OCI-M1 (cell line): ENCODE measurements at places on chromosomes 5 and 9.
A peak's percentile ranks its signal among the peaks of the same experiment; 100 is the strongest.

- DNase-seq, result no peak
Observed at GRCh38 chr5:167570431-167570830, 721.0 kb upstream of the WWC1 start.

DNA sequence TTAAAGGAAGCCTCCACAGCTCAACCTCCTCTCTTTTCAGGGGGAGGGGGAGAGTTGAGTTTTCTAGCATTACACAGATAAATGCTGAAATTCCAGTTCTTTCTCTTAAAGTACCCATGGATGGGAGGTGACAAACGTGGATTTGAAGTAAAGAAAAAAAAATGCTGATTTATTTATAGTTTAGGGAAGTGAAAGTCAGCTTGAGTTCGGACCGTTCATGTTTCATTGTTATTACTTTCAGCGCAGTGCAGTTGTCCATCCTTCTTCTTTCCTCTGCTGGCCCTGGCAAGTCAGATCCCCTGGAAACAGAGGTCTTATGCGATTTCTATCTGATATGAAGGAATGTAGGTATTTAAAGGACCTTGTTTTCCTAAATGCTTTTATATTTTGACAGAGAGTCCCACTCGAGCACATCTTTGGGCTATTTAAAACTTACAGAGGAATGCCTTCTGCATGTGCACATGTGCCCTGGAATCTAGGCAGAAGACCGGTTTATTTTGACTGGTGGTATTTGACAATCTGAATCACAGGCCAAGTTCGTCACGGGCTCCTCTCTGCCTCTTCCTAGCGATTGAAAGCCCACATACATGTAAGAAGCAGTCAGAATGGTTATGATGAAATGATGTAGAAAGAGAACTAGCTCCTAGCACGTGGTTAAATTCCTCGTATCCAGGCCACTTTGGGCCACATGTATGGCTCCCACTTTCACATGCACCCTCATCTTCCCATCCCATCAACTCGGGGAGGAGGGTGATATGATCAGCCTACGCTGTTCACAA lies 385.2 kb upstream of the KLF4 start:
- no peak for DNase-seq

GRCh38 chr9:76336027-76336426 lies 58.2 kb downstream of the RFK start:
- no peak for DNase-seq

DNA sequence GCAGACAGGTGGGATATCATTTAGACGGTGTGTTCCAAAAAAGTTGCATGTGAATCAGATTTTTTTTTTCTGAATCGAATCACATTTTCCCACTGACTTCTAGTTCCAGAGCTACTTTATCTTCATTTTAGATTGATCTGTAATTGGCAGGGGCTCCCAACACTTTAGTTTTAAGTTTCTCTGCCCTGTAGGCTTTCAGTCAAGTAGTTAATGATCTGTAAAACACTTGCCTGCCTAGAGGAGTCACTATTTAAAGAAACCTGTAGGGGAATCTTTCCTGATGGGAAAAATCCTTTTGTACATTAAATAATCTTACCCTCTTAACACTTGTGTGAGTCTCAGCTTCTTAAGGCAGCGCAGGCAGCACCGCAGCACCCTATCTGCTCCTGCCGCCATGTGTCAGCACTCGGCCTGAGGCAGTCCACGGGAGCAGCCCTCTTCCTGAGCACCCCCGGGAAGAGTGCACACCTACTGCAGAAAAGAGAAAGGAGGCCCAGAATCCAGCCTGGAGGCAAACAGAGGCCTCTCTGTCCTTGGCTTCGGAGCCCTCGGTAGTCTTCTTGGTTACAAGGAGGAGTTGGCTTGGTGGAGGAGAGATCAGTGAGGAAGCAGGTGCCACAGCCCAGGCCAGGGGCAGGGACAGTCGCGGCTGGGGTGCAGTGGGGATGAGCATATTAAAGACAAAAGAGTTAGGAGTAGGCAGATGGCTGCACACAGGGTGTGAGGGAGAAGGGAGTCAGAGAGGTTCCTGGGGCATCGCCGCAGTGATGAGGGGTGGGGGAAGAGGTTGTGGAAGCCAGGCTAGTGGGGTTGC lies 209.3 kb downstream of the GAPVD1 start:
- no peak for DNase-seq

GRCh38 chr5:137400571-137400970 lies 98.6 kb downstream of the SPOCK1 start:
- no peak for DNase-seq

DNA sequence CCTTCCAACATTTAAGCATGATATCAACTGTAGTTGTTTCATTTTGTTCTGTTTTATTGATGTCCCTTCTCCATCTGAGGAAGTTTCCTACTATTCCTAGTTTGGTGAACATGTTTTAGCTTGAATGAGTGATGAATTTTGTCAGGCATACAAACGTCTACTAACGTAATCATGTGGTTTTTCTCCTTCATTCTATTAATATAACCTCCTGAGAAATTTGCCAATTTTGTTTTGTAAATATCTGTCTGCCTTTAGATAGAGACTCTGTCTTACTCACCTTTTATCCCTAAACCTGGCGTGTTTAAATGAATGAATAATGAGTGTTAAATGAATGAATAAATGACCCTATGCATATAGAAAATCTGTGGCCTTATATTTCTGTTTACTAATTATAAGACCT lies 26.5 kb upstream of the NREP start:
- DNase-seq, result no peak

DNA sequence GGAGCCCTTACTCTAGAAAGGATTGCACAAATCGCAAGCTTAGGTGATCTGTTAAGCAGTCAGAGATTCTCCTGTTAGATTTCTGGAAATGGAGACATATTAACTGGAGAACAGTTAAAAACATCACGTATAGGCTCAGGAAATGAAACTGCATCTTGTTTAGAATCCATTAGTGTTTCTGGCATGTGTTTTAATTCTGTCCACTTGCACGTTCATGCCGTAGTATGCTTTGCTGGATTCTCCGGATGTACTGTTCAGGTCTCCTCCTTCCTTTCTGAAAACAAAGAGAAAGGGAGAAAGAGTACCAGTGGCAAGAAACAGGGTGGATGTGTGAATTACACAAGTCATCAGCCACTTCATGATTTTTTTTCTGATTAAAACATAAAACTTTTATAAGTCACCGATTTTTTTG lies 2.5 kb upstream of the RGMB start:
- no peak for DNase-seq

GRCh38 chr5:110088676-110089436 lies 399.1 kb downstream of the MAN2A1 start:
- no peak for DNase-seq

- DNase-seq, result peak; percentile 72
Observed at GRCh38 chr5:24633715-24634325, 11.0 kb downstream of the CDH10 start.

DNA sequence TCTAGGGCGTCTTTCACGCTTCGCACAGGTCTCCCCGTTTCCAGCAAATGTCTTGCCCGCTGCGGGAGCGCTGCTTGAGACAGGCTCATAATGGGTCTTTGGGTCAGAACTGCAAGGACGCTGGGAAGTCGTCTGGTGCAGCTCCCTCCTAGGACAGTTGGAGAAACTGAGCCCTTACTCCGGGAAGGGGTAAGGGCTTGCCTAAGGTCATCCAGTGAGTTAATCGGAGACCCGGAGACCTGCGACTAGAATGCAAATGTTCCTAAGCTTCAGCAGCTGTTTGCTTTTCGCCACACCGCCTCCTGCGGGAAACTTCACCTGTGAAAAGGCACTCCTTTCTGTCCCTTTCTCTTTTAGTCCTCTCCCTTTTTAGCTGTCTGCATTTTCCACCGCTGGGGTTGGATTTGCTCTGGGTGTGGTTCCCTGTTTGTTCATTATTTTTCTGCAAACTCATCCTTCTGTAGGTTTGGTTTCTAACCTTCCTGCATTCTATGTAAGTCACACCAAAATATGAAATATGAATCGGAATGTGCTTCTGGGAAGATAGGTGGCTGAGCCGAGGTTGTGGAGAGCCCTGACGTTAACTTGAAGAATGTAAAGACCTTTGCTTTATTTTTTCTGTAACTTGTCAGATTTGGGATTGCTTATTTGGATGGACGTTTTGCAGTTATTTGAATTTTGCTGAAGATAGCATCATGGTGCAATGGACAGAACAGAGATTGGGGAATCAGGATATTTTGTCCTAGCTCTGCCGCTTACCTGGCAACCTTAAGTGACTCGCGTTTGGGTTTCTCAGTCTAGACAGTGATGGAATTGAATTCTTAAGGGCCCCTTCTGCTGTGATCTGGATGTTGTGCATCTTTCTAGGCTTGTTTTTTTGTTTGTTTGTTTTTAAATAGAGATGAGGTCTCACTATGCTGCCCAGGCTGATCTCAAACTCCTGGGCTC lies 909 bp downstream of the SLC36A1 start:
- peak; percentile 62 for DNase-seq

- DNase-seq, result no peak
Observed at GRCh38 chr5:124231230-124231629, 515.2 kb downstream of the ZNF608 start.

- no peak for DNase-seq
Observed at GRCh38 chr5:95533106-95533505, 21.7 kb downstream of the SKIC3 start.

- no peak for DNase-seq
Observed at GRCh38 chr5:68593211-68593671, 377.7 kb downstream of the PIK3R1 start.

DNA sequence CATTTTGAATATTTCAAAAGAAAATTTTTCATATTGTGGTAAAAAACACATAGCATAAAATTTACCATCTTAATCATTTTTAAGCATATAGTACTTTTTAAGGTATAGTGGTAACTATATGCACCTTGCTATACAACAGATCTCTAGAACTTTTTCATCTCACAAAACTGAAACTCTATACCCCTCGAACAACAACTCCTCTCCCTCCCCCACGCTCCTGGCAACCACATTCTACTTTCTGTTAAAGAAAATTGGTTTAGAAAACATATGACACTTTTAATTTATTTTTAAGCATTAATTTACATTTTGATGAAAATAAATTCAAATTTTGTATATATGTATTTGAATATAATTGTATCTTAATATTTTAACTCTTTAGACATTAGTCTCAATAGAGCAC lies 147.2 kb upstream of the EFNA5 start:
- DNase-seq, result peak; percentile 5

GRCh38 chr5:40034441-40034840 lies 609.7 kb upstream of the DAB2 start:
- peak; percentile 79 for DNase-seq

DNA sequence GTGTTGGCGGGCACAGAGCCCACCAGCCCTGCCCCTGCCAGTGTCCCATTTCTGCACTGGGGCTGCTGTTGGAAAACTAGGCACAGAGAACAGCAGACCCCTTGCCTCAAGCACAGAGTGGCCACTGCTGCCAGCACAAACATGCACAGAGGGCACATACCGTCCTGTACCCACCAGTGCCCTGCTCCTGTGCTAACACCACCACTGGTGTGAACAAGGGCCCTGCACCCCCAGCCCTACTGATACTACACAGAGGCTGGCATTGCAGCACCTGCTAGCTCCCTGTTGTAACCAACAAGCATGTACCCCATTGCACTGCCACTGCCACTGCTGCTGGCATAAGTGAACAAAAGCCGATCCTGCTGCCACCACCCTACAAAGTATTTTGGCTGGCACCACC lies 348.0 kb upstream of the MPDZ start:
- no peak for DNase-seq

DNA sequence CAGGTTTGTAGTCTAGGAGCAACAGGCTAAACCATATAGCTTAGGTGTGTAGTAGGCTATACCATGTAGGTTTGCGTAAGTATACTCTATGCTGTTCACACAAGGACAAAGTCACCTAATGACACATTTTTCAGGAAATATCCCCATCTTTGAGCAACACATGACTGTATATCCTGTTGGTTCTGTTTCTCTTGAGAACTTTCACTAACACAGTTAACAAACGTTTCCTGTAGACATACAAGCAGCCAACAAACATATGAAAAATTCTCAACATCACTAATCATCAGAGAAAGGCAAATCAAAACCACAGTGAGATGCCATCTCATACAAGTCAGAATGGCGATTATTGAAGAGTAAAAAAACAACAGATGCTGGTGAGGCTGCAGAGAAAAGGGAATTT lies 68.2 kb downstream of the NR2F1-AS1 start:
- no peak for DNase-seq

- DNase-seq, result no peak
Observed at GRCh38 chr5:34535944-34536623, 120.0 kb upstream of the RAI14 start.

- DNase-seq, result no peak
Observed at GRCh38 chr5:111224561-111225345, 569 bp downstream of the CAMK4 start.

- DNase-seq, result no peak
Observed at GRCh38 chr9:135524130-135524861, 3.1 kb downstream of the LCN1 start.

DNA sequence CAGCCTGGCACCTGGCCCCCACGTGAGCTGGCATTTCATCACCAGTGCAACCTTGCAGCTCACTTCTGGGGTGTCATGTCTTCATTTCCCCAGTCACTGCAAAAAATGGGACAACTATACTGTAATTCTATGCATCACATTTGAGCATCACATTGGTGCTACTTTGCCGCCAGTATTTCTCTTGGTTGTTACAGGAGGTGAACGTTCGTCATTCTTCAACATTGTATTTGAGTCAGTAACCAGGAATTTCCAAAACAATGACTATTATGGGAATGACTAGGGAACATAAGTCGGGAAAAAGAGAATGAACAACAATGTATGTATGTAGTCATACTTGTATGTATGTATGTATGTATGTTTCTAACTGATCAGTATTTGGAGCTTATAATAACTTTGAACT lies 1278.0 kb downstream of the EFNA5 start:
- no peak for DNase-seq

GRCh38 chr5:180350296-180350695 lies 2.8 kb downstream of the GFPT2 start:
- no peak for DNase-seq

- no peak for DNase-seq
Observed at GRCh38 chr5:172617817-172618216, 23.2 kb upstream of the NEURL1B start.

GRCh38 chr5:139272471-139273321 lies 20.8 kb upstream of the MATR3 start:
- DNase-seq, result peak; percentile 66

- DNase-seq, result no peak
Observed at GRCh38 chr9:111231801-111232580, 98.0 kb downstream of the OR2K2 start.

- no peak for DNase-seq
Observed at GRCh38 chr9:129559506-129559881, 61.4 kb downstream of the C9orf50 start.

GRCh38 chr9:20187318-20187717 lies 398.5 kb upstream of the SLC24A2 start:
- DNase-seq, result no peak

GRCh38 chr5:64766941-64767340 lies 1.6 kb downstream of the SREK1IP1 start:
- DNase-seq, result no peak
